HAP-1 (cell line): ENCODE measurements at places on chromosomes 12 and 14.

DNA sequence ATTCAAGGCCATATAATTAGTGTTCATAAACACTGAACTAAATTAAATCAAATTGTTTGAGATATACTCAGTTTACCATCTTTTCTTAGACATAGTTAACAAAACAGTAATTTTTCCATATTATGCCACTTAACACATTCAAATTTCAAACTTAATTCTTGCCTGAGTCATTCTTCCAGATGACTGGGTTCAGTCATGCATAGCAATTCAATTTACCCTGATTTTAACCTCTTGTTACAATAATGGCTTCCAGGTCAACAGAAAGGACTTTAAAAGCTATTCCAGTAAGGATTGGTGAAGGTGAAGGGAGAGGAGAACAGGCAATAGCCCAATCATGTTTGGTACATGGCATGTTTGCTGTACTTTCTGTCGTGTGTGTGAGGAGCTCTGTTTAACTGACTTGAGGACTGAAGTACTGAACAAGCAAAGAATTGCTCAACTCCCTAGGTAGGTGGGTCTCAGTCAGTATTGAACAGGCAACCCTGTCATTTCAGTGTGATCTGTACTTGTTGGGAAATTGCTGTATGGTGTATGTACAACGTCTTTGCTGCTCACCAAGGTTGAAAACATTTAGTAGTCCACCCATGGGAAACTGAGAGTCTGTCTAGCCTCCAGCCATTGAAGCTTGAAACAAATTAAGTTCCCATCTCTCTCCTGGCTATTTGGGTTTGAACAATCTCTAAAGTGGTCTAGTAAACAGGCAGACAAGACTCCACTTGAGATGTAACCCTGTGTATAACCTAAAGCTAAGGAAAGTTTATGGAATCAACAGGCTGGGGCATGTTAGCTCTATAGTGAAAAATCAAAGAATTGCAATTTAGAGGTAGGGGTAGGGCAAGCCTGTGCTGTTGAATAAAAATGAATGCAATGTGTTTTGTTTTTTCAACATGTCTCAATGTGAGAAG, 327.2 kb downstream of the BTG1 start:
- no peak for DNase-seq

DNA sequence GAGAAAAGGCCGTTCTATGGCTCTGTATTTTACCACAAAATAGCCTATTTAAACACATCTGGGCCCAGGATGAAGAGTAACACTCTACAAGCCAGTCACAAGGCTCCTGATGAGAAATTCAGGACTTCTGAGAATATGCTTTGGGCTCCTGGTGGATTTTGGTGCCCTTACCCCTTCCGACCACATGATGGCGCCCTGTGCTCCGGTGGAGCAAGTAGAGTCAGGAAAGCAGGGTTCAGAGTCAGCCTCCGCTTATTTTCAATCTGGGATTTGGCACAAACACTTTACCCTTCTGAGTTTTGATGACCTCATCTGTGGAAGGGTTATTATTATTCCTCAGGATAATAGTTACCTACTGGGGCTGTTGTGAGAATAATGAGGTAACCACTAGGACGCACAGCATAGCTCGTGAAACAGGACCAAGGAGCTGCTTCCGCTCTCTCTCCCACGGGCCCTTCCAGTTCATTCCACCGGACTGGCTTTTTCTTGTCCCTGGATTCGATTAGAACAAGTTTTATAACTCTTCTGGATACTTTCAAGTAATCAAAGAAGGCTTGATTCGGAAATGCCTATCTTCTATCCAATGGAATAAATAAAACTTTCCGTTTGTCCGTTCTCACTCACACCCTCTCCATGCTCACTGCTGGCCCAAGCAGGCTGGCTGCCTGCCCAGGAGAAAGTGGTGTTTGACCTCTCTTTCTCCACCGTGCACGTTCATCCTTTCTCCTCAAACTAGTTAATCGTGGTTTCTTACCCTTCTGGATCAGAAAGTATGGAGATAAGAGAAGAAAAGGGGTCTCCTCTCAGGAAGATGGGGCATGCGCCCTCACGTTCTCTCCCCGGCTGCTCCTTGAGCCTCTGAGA, 104.6 kb downstream of the GALC start:
- peak; percentile 63 for DNase-seq

DNA sequence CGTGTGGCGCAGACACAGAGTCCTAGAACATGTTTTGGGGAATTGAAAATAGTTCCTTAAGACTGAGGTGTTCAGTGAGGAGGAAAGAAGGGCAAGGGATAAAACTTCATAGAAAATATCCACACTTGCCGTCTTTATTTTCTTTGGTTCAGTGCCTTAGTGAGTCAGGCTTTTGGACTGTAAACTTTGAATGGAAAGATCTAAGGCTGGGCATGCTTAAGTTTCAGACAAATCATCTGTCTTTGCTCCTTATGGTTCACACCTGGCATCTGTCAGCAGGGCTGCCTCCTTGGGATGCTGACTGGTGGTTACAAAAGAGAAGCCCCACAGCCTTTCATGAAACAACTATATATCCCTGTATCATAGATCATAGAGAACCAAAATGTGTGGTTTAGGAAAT, 136.3 kb upstream of the PRICKLE1 start:
- DNase-seq = no peak

GRCh38 chr14:36224176-36224575, 47.7 kb upstream of the PTCSC3 start:
- no peak for DNase-seq

GRCh38 chr12:65728455-65728847, 95.8 kb upstream of the HMGA2 start:
- no peak for DNase-seq

DNA sequence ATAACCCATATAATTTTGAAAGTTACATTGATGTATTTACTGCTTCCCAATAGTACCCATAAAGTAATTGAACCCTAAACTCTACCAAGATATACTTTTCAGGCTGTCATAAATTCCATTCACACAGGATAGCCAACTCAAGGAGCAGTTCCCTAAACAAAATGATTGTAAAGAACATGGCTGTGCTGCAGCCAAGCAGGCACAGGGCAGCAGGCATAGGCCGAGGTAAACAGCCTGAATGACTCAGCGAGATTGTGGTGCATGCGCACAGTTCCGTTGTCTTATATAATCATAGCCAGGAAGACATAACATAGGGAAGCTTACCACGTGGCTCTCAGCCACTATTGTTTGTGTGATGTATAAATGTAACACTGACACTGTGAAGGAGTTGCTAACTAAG, 344.9 kb downstream of the FSCB start:
- no peak for DNase-seq

- no peak for DNase-seq
These were observed 116.6 kb upstream of the PLEKHA5 start for GRCh38 chr12:19012965-19013364.

GRCh38 chr12:25553098-25553497, at the start of gene LMNTD1:
Gene LMNTD1, minus strand, starts transcription at chr12:25553283. Its CDS starts 324 bp downstream, at chr12:25552959.
- DNase-seq = no peak
